ENCODE measurements at places on chromosomes 7 and 10.

- no peak for DNase-seq
Measured at GRCh38 chr7:34659472-34660075, 1.6 kb downstream of the NPSR1 start.

DNA sequence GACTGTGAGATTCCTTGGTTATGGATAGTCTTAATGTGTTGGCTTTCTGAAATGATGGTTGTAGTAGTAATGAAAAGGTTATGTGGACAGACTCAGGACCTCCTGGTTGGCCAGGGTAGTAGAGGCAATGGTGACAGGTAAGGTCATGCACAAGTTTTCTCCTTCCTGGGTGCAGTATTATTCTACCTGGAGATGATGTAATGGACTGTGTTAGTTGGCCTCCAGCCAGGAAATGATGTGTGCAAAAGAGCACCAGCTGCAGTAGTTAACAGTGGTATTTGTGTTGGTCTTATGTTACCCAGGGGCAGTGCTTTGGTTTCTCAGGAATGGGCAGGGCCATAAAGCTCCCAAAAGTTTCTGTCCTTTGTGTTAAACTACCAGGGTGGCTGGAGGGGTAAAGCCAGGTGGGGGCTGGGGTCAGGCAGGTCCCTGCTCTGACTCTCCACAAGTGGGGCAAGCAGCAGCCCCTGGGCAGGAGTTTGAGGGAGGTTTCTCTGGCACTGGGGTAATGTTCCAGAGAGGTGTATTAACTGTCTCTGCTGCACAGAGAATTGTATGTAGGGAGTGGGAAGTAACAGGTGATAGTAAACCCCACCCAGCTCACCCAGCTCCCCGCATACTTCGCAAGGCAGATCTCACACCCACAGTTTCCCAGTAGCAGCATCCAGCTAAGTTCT lies 36.3 kb downstream of the GPR22 start:
- no peak for DNase-seq

DNA sequence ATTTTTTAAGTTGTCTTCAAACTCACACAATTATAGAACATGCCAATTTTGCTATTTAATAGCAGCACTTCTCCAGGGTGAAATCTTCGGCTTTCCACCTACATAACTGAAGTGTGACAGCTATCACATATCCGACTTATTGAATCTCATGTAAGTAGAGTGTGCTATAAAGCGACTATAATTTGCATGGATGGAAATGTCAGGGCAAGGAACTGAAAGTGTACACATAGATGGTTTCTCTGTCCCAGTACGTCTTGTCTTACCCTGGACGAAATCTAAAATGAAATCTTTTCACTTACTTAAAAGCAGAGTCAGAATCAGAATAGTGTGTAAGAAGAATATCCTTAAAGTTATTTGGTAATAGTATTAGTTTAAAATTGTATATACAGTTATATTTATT lies 132.3 kb downstream of the THSD7A start:
- DNase-seq: no peak

DNA sequence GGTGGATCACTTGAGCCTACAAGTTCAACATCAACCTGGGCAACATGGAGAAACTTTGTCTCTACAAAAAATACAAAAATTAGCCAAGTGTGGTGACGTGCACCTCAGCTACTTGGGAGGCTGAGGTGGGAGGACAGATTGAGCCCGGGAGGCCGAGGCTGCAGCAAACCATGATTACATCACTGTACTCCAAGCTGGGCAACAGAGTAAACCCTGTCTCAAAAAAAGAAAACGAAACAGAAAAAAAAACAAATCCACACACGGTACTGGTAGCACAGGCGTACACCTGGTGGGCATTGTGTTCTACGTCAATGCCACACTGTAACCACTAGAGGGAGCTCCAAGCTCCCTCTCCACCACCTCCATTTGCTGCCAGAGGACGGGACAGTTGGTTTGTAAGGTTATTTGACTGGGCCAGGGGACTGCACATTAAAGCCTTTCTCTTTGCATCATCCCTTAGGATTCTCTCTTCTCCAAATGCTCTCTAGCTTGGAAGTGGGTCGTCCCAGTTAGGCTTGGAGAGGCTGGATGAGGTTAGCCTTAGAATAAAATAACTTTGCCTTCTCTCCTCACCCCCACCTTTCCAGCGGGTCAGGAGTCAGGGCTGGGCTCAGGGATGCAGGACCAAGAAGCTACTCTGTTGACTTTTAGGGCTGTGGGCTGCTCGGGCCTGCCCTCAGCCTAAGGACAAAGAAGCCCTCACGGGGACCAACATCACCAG lies 130.8 kb downstream of the SORBS1 start:
- no peak for DNase-seq

DNA sequence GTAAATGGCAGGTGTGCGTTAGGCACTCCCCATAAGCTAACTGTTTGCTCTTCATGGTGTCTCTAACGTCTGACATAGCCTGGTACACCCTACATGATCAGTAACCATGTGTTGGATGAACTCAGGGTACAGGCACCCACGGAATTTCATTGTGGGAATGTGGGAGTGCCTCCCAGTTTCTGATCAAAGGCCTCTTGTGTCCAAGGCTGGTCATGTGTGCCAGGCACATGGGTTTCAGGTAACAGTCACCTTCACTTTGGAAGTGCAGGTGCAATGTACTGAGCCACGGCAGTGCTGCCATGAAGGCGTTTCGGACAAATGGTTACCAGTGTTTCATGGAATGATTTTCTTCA lies 298.3 kb downstream of the DNAJB6 start:
- no peak for DNase-seq

GRCh38 chr7:116543664-116544063 lies 18.8 kb downstream of the CAV1 start:
- DNase-seq: no peak

DNA sequence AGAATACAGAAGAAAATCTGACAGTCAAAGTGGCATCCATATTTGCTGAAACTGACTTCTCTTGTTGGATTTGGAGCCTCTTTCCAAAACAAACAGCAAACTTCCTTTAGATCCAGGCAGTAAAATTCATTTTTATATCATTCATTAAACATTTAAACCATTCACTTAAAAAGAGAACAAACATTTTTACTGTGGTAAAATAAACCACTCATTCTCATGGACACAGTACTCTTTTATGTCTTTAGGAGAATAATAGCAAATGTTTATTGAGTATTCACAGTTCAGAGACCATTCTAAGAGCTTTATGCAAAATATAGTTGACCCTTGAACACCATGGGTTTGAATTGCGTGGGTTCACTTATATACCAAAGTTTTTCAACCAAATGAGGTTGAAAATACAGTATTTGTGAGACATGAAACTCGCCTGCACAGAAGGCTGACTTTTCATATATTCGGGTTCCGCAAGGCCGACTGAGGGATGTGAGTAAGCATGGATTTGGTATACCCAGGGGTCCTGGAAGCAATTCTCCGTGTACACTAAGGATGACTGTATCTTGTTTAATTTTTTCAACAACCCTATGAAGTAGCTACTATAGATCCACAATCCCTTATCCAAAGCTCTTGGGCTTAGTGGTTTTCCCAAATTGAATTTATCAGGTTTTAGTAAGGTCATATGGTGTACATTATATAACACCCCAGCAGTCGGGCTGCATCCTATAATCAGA lies 49.1 kb downstream of the ATXN7L1 start:
- DNase-seq: no peak

- DNase-seq: no peak
Measured at GRCh38 chr10:48938281-48938680, 1.4 kb downstream of the LRRC18 start.

DNA sequence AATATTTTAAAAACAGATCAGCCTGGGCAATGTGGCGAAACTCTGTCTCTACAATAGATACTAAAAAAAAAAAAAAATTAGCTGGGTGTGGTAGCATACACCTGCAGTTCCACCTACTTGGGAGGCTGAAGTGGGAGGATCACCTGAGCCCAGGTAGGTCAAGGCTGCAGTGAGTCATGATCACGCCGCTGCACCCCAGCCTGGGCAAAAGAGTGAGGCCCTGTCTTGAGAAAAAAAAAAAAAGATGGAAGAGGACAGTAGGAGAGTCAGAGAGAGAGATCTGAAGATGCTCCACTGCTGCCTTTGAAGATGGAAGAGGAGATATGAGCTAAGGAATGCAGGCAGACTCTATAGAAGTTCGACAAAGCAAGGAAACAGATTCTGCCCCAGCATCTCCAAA lies 181.9 kb downstream of the CALN1 start:
- DNase-seq: no peak

- no peak for DNase-seq
Measured at GRCh38 chr7:78642751-78643150, 810.7 kb downstream of the MAGI2 start.

DNA sequence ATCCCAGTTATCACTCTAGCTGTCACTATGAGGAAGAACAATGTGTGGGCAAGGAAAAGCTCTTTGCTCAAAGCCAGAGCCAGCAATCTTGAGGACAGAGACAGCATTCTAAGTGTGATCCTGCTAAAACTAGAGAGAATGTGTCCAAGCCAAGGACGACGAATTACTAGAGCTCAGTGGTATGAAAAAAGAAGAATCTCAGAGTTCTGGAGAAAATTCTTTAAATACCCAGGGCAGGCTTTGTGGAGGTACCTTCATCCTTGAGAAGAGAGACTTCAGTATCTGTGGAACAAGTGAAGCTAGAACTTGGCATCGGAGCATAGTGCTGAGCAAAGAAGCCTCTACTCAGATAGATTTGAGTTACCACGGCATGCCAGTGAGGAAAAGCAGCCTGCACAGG lies 209.8 kb downstream of the TRIL start:
- DNase-seq: no peak

GRCh38 chr7:128030654-128031611 lies at the start of gene LRRC4:
Gene LRRC4 (minus strand): TSS chr7:128031437. CDS start chr7:128030640, 797 bp downstream.
- DNase-seq: no peak

DNA sequence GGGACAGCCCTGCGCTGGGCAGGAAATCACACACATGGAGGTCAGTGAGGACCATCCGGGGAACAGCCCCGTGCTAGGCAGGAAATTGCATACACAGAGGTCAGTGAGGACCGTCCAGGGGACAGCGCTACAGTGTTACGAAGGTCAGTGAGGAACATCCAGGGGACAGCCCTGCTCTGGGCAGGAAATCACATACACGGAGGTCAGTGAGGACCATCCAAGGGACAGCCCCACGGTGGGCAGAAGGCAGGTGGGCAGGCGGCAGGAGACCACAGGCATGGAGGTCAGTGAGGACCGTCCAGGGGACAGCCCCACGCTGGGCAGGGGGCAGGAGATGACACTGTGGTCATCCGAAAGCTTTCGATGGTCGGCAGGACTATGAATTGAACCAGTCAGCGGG lies 79.7 kb downstream of the PTPRN2 start:
- DNase-seq: no peak

GRCh38 chr10:121928528-121928884 lies 675 bp upstream of the ATE1 start:
- DNase-seq: no peak

- no peak for DNase-seq
Measured at GRCh38 chr10:87750001-87750671, 67.9 kb downstream of the ATAD1 start.

- DNase-seq: no peak
Measured at GRCh38 chr7:75993689-75994387, 557 bp downstream of the TMEM120A start.

- peak; percentile 97 for DNase-seq
Measured at GRCh38 chr7:139341058-139341775, at the start of gene FMC1. Gene FMC1 (plus strand): TSS chr7:139341337. CDS start chr7:139341385, 48 bp downstream.
